Posterior cingulate gyrus (tissue), 11 donors: ENCODE measurements at places on chromosomes 2 and 18.
A peak's percentile ranks its signal among the peaks of the same experiment; 100 is the strongest.

- DNase-seq: no peak
These were observed 800 bp downstream of the TTC21B start for GRCh38 chr2:165952741-165953211.

GRCh38 chr18:34942975-34943374 lies 98.2 kb upstream of the MAPRE2 start:
- no peak for DNase-seq

- no peak for DNase-seq
These were observed 146.6 kb downstream of the GBX2 start for GRCh38 chr2:236021499-236022057.

- peak; percentile 72 for DNase-seq
These were observed 42.9 kb downstream of the HDLBP start for GRCh38 chr2:241272303-241273209.

DNA sequence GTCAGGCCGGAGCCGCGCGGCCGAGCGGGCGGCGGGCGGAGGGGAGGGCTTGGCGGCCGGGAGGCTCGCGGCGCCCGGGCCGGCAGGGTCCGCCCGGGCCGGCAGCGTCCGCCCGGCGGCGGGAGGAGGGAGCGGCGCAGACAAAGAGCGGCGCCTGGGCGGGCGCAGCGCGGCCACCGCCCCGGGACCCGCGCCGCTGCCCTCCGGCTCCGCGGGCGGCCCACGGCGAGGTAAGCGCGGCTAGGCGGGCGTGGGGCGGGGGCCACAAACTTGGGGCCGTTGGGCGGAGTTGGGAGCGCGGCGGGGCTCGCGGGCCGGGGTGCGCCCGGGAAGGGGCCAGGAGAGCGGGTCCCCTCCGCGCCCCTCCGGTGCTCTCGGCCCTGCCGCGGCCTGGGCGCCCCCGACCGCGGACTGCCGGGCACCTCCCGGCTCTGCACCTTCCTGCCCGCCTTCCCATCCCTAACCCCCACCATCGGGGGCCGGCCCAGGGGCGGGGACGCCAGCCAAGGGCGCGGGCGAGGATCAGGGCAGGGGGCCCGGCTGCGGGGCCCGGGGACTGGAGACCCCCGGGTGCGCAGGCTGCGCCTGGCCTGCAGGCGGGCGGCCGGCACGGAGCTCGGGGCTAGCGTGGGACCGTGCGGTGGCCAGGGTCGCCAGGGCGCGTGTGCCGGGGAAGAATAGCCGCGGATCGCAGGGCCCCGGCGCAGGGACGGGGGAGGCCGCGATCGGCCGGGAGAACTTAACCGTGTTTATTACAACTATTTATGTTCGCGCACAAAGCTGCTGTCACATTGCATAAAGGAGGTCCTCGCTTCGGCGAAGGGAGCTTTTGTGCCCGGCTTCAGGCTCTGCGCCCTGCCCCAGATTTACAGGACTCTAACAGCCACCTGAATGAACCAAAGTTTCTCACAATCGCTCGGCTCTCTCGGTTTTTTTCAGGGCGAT lies at the start of gene NCK2:
Gene NCK2 (plus strand): TSS at position 4 of the 945 bp plus-strand sequence. CDS start 110,152 bp downstream, outside the sequence.
- DNase-seq: peak; percentile 28

- DNase-seq: no peak
These were observed 471.7 kb upstream of the CDH20 start for GRCh38 chr18:60861575-60861974.

DNA sequence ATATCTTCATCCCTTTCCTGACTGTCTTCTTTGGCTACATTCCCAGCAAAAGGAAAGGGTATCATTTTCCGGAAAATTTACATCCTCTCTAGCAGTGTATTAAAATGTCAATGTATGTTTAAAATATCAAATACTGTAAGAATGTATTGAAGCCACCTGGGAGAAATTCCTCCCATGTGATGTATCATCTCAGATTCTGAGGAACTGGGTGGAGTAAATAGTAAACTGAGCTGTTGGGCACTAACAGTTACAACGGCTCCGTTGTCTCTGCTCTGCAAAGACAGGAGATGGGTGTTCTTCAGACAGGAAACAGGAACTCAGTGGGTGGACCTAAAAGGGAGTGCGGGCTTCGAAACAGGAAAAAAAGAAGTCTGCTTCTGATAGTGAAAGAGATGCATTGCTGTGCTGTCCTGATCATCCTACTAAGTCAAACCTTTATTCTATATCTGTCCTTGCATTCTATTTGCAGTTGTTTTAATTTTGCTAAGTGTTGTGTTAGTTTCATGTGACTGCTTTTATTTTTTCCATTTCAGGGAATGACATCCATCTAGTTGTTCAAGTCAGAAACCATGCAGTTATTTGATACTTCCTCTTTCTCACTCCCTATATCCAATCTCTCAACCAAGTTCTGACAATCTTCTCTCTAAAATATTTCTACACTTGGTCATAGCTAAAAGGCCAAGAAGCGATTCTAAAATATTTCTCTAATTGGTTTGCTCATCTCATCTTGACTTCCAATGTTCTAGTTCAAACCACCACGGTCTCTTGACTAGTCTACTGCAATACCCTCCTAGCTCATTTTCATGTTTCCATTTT lies 19.4 kb downstream of the DOK1 start:
- no peak for DNase-seq

- peak; percentile 79 for DNase-seq
These were observed 32.2 kb downstream of the FAM178B start for GRCh38 chr2:96954011-96954846.

DNA sequence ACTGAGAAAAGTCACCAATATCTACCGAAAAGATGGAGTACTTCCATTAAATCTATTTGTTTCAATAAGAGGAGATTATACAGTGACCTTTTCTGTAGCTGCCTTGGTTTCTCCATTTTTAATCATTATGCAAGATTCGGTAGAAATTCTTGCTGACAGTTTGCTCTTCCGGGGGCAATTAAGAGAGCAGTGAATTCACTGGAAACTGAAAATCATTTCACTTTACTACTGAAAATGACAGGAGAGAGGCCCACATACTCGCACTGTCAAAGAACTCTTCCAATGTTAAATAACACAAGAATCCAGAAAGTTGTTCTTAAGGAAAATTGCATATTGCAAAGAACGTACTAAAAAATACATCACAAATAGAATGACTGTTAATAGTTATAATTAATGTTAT lies 699.3 kb downstream of the CBLN2 start:
- no peak for DNase-seq

DNA sequence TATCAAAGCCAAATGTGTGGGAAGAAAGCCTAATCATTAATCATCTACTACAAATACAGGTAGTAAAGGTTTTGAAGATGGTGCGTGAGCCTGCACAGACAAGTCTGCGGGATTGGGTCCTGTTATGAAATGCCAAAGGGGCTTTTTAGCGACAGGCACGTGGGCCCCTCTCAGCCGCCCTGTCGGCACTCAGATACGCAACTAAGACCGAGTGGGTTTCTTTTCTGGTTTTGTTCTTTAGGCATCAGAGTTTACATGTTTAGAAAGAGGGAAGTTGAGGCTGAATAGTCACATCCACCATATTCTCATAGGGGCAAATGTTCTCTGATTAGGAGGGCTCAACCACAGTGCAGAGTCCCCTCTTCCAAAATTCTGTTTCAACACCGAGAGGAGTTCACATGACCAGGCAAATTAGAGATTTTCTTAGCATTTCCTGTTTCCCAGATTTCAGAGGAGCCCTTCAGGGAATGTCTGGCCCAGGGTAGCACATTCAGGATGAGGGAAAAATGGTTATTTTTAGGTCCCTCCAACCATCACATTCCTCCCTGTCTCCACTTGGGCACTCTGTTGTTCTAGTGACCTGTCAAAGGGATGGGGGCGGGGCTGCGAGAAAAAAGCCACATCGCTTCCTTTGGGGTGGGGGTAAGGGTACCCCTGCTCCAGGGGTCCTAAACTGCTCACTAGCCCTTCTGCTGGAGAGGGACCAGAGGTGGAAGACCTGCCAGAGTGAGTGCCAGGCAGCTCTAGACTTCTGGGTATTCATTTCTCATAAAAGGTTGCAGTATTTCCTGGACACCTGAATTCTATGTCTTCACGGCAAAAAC lies 159.2 kb downstream of the BCL2 start:
- no peak for DNase-seq

- no peak for DNase-seq
These were observed 84.5 kb upstream of the MAPRE2 start for GRCh38 chr18:34956663-34957062.

GRCh38 chr18:54671291-54671881 lies 80.3 kb downstream of the DYNAP start:
- no peak for DNase-seq

GRCh38 chr2:105873281-105873680 lies 128.6 kb downstream of the NCK2 start:
- DNase-seq: no peak

DNA sequence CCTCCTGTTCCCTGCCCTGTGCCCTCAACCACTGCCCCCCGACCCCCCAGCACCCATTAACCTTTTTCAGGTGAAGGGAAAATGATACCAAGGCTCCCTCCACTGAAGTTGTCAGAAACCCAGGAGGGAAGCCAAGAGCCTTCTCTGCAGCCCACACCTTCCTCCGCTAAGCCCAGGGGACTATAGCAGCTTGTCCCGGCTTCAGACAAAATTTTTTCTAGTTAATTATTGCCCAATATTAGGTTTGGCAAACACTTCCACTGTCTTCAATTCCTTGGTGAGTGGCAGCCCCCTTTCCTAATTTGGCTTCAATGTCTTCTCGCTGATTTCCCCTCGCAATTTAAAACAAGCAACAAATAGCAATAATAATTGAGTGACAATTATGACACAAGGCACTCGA lies 23.9 kb downstream of the RFX8 start:
- DNase-seq: no peak

- DNase-seq: no peak
These were observed 51.3 kb upstream of the CD302 start for GRCh38 chr2:159849160-159849813.

- no peak for DNase-seq
These were observed 217.7 kb downstream of the MCFD2 start for GRCh38 chr2:46697830-46698323.

DNA sequence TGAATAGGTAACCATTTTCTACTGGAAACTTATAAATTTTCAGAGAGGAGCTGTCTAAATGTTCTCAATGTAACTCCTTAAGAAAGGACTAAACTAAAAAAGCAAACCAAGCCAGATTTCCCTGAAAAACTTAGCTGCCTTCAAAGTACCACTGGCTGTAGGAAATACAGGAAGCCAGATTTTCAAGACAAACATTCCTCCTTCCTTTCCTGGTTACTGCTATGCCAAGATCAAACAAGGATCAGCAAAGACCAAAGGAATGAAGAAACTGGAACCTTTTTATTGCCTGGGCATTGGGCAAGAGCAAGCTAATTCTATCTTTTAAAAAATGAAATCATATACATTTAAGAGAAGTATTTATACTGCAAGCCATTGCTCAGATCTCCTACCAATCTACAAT lies 212.7 kb downstream of the DYM start:
- no peak for DNase-seq

DNA sequence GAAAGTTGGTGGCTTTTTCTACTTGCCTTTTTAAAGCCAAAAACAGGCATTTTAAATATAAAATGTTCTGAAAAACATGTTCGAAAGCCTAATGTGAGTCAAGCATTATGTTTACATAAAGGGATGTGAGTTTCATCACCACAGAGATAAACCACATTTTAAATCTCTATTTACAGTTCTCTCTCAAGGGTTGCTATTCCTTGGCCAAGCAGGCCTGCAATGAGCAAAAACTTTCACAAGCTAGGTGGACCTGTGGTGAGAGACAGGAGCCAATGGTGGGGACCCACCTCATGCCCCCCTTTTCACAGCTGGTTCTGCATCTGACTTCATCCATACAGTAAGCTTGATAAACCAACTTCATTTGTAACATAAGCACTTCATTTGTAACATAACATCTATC lies 65.1 kb downstream of the CUL3 start:
- DNase-seq: no peak

GRCh38 chr2:187684174-187684573 lies 129.9 kb upstream of the TFPI start:
- DNase-seq: no peak

DNA sequence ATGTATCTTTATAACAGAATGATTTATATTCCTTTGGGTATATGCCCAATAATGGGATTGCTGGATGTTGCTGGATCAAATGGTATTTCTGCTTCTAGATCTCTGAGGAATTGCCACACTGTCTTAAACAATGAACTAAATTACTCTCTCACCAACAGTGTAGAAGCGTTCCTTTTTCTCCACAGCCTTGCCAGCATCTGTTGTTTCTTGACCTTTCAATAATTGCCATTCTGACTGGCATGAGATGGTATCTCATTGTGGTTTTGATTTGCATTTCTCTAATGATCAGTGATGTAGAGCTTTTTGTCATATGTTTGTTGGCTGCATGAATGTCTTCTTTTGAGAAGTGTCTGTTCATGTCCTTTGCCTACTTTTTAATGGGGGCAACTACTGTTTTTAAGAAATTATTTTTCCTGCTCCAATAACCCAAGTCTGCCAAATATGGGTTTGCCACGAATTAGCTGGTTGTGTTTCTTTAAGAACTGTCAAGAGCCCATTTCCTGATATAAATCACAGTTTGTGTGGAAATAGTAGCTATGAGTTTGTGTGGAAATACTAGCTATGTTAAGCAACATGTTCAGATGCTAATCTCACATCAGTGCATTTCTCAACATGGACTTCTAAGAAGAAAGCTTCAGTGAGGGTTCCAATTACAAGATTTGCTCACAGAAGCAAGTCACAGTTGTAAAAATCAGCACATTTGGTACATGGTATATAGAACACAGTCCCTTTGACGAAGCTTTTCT lies 259.4 kb downstream of the ANAPC1 start:
- DNase-seq: no peak

GRCh38 chr2:97745474-97746174 lies 32.2 kb downstream of the ZAP70 start:
- peak; percentile 15 for DNase-seq

DNA sequence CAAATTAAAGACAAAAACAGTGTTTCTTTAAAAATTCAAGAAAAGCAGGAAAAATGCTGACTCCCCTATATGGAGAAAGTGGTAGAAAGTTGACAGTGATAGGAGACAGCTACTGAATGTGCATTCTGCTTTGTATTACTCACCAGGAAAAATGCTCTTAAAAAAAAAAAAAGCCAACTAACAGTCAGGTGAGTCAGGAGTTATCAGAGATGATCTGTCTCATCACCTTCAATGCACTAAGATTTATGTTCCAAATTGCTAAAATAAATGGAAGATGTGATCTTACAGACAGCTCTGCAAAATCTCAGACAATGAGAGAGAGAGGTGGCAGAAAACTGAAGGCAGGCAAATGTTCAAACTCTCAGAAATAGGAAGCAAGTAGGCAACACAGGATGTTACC lies 47.6 kb upstream of the ZNF521 start:
- DNase-seq: no peak

- DNase-seq: peak; percentile 15
These were observed 677.5 kb upstream of the FSHR start for GRCh38 chr2:49831698-49832367.

DNA sequence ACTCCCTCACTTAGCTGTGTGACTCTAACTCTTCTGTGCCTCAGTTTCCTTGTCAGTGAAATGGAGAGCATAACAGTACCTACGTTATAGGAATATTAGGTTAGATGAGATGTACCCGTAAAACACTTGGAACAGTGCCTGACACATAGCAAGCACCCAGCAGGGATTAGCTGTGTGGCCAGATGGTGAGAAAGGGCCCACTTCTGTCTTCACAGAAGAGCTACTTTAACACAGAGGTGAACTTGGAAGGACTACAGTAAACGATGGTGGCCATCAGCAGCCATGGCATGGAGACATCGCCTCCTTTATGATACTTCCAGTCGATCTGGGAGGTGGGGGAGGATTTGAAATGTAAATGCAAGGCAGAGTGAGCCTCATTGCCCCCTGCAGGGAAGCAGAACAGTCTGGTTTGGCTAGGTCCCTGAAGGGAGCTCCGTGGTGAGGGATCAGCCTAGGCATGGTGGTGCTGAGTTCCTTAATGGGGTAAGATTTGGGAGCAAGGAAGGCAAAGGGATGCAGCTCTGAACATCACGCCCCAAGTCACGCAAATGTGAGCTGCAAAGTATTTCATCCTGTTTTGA lies 101.7 kb upstream of the ALPP start:
- no peak for DNase-seq
